T-helper 2 cell (primary cell): ENCODE measurements at places on chromosomes 4 and X.

- DNase-seq = no peak
Observed at GRCh38 chrX:152960115-152960514, 33.8 kb downstream of the PNMA5 start.

DNA sequence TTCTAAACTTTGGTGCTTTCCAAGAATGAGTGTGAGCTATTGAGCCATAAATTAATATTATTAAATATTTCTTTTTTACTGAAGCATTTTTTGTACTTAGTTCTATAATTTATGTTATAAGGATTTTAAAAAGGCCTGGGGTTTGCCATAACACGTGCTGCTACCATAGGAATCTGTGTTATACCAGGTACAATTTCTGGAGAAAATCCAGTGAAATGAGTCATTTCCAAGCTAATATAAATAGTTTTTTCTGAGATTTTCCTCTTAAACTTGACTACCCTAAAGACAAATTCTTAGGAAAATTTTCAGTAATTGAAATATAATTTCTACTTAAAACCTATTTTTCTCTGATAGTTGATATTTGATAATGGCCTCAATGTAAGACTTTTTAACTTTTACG, 130.8 kb downstream of the TLL1 start:
- no peak for DNase-seq

DNA sequence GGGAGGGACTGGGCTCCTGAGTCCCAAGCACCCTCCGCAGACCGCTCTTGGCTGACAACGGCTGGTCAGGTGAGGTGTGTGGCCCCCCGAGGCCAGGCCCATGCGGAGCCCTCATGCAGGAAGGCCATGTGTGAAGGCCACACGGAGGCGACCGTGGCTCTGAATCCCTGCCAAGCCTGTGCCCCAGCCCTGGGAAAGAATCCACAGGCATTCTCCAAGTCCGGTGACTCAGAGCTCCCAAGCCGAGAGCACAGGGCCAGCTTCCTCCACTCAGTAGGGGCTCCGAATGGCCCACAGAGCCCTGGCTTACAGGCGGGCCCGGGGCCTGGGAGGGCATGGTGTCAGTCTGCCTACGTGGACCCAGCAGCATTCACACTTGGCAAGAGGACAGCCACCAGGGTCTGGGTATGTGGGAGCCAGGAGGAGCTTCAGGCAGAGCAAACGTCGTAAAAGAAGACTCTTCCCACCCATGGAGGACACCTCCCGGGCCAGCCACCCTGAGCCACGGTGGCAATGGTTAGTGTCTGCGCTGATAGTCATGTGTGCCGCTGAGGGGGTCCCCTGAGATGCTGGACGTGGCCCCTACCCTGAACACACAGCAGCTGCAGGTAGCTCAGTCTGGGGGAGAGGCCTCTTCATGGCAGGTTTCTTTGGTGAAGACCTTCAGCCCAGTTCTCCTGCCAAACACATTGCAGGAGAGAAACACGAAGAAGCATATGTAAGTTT, 105.7 kb downstream of the PSAPL1 start:
- no peak for DNase-seq

GRCh38 chr4:40311811-40312346, 23.3 kb upstream of the CHRNA9 start:
- peak; percentile 36 for DNase-seq

- no peak for DNase-seq
Observed at GRCh38 chr4:174425669-174426068, 96.6 kb downstream of the HPGD start.

DNA sequence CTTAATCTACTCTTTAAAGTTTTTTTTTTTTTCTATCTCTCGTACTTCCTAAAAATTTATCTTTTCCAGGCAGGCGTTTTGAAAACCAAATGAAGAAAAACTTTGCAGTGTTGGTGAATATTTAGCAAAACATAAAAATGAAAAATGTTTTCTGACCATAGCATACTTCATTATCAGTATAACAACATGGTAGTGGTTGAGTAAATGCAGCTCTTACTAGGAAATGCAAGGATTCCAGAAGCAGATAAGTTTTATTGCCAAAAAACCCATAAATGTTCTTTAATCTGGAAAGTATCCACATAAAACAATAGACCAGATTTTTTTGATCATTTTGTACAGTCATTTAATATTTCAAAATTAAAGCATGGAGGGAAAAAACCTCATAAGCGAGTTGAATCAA, 136.9 kb upstream of the GUCY1A1 start:
- no peak for DNase-seq

- no peak for DNase-seq
Observed at GRCh38 chr4:88893961-88894360, 163.0 kb downstream of the FAM13A start.

GRCh38 chr4:142683503-142683902, 162.6 kb downstream of the INPP4B start:
- no peak for DNase-seq

GRCh38 chr4:15004739-15005301, 2.5 kb downstream of the CPEB2 start:
- DNase-seq = peak; percentile 49

DNA sequence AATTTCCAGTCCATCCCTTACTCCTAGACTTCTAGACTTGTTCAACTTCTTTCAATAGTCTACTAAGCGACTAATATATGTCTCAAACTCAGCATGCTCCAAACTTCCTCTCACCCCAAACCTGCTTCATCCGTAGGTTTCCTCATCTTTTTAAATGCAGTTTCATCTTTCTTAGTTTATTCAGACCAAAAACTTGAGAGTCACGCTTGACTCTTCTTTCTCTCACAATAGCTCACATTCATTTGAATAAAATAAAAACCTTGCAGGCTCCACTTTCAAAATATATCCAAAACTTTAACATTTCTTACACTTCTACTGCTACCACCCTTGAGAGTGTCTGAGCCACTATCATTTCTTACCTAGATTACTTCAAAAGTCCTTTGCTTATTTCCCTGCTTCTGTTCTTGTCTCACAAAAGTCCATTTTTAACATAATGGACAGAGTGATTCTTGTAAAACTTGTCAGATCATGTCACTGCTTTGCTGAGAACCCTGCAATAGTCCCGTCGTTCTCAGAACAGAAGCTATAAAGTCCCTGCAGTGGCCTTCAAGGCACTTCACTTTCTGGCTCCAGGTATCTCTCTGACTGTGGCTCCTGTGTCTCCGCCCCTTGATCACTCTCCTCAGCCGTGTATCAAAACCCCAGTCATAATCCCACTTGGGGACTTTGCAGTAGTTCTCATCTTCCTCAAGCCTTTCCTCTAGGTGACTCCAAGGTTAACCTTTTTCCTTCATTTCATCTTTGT, 167.6 kb downstream of the ARHGAP24 start:
- DNase-seq = no peak

GRCh38 chrX:8192276-8192675, 21.2 kb upstream of the VCX2 start:
- no peak for DNase-seq
